GM12892 (cell line): ENCODE measurements at places on chromosomes 7 and 10.

- no peak for DNase-seq
Observed at GRCh38 chr10:121032460-121032859, 181.3 kb downstream of the WDR11 start.

GRCh38 chr10:45058992-45059561 is 58.4 kb downstream of the ZNF22 start:
- no peak for DNase-seq

DNA sequence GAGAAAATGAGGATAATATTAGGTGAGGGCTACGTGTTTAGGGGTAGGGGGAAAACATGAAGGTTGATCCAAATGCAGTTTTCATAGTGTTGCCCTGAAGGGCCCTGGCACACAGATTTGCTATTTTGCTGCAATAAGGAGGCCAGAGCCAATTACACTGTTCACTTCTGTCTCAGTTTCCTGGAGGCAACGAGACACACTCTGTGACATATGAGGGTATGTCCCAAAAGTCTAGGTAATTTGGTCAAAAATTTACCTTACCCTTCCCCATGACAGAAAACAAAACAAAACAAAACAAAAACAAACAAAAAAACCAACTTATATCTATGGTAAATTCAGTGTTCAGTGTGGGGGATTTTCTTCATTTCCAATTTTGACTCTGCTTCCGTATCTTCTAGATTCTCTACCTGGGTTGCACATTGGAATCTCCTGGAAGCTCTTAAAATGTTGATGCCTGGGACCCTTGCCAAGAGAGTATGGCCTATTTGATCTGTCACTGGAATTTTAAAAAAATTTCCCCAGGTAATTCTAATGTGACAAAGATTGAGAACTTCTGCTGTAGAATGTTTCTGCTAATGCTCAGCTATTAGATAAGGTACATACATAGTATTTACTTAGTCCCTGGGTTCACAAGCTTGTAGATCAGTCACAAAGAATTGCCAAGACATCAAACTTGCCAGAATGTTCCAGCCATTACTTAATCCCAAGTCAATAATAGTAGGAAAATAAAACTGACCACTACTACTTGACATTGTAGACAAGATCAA is 139.5 kb downstream of the SEMA3E start:
- no peak for DNase-seq

- DNase-seq, result no peak
Observed at GRCh38 chr7:3937146-3937545, 636.1 kb downstream of the SDK1 start.

- no peak for DNase-seq
Observed at GRCh38 chr10:129764901-129765663, 199.0 kb downstream of the EBF3 start.

- no peak for DNase-seq
Observed at GRCh38 chr10:6204341-6205191, 1.8 kb downstream of the PFKFB3 start.

DNA sequence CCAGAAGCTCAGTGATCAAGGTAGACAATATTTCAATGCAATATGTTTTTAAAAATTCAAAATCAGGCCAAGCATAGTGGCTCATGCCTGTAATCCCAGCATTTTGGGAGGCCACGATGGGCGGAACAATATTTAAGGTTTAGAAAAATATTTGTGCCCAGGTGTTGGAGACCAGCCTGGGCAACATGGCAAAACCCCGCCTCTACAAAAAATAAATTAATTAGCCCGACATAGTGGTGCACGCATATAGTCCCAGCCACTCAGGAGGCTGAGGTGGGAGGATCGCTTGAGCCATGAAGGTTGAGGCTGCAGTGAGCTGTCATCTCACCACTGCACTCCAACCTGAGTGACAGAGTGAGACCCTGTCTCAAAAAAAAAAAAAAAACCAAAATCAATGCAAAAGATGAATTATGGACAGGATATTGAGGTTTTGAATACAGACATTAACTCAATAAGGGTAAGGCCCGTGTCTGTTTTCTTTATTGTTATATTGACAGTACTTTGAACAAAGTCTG is 913 bp upstream of the IFIT5 start:
- no peak for DNase-seq

DNA sequence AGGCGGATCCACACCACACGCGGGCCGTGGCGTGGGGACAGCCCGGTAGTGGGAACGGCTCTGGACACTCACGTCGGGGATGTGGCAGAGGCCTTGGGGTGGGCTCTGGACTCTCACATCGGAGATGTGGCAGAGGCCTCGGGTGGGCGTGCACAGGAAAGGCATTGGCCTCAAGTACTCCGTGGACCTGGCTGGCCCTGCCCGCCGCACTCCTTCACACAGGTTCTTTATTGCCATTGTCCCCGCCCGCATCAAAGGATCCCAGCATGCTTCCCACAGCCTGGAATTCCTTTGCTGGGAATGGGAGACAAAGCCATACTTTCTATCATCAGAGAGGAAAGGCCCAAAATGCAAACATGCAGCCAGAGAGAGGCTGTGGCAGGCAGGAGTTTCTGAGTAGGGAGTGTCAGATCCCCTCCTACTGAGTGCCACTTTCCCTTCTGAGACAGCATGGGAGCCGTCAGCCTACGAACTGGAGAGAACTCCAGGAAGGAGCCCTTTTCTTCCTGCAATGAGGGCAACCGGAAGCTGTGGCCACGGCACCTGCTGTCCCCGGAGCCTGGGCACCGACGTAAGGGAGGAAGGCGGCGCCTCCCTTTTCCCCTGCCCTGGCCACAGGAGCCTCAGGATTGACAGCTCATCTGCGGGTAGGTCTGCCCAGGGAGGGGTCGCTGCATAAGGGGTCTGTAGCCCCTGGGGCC is 51.5 kb downstream of the RBM17 start:
- no peak for DNase-seq

GRCh38 chr7:102908676-102909075 is 4.1 kb upstream of the LRRC17 start:
- DNase-seq, result no peak

GRCh38 chr7:26616235-26616634 is 248.2 kb downstream of the SKAP2 start:
- DNase-seq, result no peak

DNA sequence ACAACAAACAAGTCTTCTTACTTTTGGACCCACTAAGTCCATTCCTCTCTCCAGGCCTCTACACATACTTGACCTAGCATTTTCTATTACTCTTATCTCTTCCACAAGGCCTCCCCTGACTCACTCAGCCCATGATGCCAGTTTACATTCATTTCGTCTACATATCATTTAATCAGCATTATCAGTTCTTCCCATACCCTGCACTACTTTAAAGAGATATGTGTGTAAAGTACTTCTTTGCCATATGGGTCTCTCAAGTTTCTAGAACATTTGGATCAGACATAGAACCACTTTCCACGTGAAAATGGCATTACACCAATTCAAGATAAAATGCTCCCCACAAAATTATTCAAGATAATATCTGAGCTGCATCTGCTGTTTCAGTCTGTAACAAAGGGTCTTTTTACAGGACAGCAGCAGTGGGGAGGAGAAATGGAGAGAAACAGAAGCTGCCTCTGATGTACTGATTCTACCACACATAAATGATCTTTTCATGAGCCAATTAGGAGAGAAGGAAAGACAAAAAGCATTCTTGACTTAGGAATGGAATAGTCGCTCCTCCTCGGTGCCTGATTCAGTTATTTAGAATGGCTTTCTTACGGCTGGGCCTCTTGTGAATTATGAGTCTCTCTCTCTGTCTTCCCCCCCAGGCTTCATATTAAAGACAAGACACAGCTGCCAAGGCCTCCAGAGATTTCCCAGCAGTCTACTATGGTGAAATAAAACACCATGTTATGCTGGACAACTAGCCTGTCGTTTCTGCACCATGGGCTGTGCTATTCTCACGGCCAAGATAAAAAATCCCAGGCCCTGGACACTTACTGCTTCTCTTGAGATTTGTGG is 46.9 kb upstream of the SEPTIN7 start:
- DNase-seq, result no peak

DNA sequence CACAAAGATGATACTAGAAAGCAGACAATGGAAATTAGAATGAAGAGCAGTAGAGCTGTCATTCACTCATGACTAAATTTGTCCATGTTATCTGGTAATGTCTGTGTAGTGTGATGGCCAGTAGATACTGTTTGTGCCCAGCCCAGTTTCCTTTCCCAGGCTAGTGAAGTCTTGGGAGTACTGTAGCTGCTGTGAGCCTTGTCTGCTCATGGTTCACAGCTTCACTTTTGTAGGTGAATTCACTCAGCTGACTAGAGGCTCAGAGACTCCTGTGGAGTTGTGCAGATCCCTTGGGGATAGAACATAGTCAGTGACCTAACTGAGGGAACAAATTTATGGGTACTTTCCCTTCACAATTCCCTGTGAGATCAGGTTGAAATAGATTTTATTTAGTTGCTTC is 572.5 kb downstream of the ARL4A start:
- DNase-seq, result no peak

DNA sequence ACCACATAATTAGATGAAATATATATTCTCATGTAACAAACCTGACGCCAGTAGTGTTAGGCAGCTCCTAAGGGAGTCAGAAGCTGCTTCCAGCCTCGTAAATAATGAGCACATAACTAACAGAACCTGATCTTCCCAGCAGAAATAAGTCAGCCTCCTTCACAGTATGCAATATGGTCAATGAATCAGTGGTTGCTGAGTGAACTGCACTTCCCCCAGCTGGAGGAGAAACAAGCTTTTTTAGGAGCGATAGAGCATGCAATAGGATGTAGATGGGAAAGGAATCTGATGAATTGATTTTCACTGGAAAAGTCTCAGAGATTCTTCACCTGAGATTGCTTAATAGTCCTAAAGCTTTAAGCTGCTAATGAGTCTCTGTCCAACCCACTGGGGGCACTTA is 337.2 kb upstream of the LRGUK start:
- DNase-seq, result no peak

DNA sequence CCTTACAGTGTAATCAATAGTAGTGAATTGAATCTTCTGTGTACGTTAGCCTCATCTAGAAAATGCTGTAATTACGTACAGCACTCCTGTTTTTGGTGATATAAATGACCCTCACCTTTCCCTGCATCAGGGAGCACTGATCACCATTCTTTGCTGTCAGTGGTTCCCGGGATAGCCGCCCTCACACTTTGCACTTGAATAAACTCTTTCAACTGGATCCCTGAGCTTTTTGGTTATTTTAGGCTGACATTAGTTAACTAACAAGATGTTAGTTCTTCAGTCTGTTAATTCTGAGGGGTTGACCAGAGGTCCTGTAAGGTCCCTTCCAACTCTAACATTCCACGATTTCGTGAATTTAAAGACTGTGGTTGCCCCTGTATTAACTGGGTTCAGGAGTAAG is 23.4 kb upstream of the ZC3HAV1 start:
- DNase-seq, result no peak

DNA sequence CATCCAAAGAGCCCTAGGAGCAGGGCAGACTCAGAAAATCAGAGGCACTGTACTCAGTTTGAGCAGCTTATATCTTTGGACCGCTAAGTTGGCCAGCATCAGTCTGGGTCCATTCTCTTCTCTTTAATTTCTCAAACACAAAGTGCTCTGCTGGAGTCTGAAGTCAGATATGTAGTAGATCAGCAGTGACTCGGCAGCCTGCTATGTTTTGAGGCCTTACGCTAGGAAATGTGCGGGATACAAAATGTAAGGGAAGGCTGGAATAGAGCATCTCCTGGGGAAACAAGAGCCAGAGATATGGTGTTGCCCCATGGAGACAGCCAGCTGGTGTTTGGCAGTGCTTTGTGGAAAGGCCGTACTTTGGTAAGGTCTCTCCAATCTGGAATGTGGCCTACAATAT is 60.6 kb upstream of the VKORC1L1 start:
- DNase-seq, result no peak

DNA sequence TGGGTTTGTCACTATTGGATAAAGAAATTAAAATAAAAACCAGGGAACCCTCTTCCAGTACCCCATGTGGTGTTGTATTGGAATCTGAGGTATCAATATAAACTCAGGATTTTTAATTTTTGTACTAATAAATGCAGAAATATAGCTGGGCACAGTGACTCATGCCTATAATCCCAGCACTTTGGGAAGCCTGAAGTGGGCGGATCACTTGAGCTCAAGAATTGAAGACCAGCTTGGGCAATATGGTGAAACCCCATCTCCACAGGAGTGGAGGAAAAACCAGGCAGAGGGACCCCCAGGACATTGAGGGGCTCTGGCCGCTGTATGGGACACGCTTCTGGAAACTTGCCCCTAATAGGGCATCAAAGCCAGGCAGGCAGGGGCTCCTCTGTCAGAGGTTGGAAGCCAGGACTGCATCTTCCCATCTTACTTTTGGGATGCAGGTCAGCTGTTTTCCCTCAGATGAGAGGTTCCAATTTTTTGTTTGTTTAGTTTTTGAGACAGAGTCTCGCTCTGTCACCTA is 11.1 kb downstream of the ADIRF start:
- DNase-seq, result no peak

DNA sequence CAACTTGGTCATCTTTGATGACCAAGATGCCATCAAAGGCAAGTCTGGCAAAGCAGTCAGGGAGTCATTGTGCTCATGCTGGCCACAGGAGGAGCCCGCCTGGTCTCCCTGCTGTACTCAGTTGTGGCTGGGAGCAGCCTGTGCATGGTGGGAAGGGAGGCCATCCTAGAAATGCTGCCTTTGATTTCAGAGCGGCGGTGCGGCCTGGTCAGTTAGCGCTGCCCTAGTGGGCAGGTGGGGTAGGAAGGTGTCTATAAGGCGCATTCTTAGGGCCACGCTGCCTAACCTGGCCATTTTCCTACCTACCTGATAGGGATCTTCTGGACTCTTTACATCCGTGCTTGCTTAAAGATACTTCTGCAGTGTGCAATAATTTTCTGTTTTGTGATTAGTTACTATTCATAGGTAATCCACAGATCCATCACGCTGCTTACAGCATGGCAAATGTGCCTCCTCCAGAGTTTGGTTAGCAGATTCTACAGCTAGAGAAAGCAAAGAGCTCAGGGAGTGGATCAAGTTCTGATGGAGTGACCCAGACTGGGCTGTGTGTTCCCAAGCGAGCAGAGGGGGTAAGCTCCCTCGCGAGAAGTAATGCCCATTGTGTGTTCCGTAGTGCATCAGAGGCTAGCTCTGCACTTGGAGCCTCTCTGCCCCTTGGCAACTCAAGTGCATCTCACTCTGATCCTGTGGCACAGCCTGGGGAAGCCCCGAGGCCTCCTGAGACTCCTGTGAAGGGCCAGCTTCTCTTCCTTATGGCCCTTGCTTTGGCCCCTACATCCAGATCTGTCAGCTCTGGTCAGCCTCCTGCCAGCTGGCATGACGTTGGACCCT is 970.1 kb upstream of the ZNF722 start:
- DNase-seq, result no peak

DNA sequence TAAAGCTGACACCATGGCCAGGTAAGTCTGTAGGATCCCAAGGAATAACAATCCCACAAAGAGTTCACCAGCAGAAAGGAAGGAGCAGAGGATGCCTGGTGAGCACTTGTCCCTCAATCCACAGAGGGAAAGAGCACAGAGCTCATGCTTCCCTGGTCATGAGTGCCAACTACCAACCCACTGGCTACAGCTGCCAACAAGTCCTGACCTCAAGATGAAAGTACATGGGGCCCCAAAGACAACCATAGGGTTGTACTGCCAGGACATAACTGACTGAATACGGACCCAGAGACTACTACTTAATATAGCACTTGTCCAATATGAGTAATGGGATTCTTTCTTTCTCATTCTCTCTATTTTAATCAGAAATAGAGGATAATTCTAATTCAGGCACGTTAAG is 83.3 kb downstream of the JCAD start:
- no peak for DNase-seq

- no peak for DNase-seq
Observed at GRCh38 chr10:32111585-32111984, 55.4 kb upstream of the KIF5B start.
